Activated naive CD4-positive, alpha-beta T cell treated with anti-CD3 and anti-CD28 coated beads, Interleukin-2, amount 50 U/mL, for 16 hours (primary cell): ENCODE measurements at places on chromosomes 1 and 21.

DNA sequence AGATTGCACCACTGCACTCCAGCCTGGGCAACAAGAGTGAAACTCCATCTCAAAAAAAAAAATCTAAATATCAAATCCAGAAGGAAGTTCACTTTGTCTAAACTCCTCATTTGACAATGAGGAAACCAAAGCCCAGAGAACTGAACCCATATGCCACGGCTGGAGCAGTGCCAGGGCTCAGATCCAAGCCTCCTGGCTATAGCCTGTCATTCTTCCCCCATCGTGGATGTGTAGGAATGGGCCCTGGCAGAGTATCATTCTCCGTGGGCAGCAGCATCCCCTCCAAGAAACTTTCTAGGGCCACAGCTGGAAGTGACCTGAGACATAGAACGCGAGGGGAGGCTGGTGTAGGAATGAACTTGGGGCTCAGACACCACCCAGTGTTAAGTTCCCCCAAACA is 47.2 kb downstream of the CAPN9 start:
- DNase-seq: no peak

DNA sequence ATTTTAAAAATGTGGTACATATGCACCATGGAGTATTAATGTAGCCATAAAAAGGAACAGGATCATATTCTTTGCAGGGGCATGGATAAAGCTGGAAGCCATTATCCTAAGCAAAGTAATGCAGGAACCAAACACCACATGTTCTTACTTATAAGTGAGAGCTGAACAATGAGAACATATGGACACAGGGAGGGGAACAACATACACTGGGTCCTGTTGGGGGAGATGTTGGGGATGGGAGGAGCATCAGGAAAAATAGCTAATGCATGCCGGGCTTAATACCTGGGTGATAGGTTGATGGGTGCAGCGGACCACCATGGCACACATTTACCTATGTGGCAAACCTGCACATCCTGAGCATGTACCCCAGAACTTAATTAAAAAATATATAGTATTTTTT is 352.5 kb upstream of the KAZN start:
- no peak for DNase-seq

GRCh38 chr21:45410151-45410864 is 5.3 kb downstream of the COL18A1 start:
- no peak for DNase-seq

- DNase-seq: no peak
Observed at GRCh38 chr1:228848406-228848805, 113.1 kb downstream of the RHOU start.
